Stimulated activated CD4-positive, alpha-beta T cell treated with anti-CD3 and anti-CD28 coated beads, Interleukin-1b, Interleukin-23, amount 100 ng/mL, for 1 hour (primary cell): ENCODE measurements at places on chromosomes 6 and 20.

DNA sequence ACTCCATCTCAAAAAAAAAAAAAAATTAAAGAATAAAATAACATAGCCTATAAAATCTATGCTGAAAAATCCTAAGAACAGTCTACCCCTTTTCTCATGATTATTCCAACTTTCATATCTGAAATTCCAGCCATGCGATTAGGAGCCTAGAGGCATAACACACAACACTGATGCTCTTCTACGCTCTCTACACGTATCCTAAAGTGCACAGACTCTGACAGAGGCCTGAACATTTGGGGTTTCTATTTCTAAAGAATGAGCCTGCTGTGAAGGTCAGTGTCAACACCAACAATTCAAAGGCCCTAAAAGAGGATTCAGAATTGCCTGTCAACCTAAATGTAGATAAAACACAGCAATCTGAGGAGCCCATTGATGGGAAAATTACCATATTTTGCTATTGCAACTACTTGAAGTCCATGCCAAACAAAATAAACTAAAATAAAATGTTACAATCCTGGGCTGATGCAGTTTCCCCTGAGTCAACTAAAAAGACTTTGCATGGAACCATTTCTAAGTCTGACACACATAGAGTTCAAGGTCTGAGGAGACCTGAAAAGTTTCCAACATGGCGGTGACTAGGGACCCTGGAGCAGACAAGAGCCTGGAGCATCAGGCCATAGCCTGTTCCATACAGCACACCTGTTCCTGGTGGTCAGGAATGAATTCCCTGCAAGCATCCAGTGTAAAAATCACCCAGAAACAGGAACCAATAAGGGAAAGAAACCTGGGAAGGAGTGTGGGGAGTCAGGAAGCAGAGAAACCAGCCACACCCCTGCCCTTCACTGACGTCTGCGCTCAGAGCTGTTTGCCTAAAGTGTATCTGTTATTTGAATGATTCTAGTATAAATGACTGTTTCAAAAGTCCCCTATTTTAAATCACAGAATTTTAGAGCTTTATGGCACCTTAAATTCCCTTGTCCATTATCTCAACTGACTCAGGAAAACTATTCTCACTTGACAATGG lies 11.8 kb downstream of the NINL start:
- no peak for DNase-seq

DNA sequence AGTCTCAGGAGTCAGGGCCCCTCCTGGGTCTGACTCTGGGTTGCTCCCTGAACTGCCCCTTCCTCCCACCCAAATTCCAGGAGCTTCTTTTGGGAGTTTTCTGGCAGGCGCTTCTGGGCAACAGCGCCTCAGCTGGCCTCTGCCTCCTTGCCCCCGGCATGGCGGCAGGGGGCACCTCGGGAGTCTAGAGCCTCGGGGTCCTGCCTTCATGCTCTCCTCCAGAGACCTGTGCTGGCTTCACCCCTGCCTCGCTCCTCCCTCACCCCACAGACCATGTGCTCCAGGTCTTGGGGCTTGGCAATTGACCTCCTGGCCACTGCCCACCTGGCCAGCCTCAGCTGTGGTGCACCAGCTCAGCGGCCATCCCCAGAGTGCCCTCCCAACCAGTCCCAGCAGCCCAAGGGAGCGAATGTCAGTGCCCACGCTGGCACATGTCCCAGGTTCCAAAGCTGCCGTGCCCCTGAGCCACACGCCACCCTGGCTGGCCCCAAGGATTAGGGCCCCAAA lies 43.4 kb downstream of the SRC start:
- no peak for DNase-seq

DNA sequence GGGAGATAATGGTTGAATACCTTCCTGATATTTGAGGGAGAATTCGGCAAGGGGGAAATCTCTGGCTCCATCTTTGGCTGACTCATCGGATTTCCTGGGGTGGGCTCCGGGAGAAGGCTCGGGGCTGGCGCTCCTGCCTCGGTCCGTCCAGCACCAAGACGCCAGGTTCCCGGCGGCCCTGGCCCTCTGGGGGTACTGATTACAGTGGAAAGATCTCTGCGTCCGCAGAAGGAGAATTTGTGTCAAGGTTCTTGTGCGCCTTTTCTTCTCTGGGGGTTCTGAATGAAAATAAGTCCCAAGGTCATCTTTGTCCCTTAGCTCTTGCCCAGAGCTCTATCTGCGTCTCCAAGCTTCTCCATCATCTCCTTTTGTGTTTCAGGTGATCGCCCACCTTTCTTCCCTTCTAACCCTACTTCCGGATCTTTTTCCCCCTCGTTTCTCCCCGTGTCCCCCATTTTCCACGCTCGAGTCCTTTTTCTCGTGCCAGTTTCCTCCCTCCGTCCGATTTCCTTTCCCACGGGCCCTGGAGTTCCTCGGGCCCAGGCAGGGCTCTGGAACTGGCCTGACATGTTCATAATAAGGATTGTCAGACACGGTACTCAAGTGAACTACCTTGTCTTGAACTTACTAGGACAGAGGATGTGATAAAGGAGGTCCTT lies 11.6 kb downstream of the NRN1 start:
- DNase-seq: no peak

- DNase-seq: no peak
Observed at GRCh38 chr6:71194724-71195123, 93.9 kb upstream of the OGFRL1 start.

DNA sequence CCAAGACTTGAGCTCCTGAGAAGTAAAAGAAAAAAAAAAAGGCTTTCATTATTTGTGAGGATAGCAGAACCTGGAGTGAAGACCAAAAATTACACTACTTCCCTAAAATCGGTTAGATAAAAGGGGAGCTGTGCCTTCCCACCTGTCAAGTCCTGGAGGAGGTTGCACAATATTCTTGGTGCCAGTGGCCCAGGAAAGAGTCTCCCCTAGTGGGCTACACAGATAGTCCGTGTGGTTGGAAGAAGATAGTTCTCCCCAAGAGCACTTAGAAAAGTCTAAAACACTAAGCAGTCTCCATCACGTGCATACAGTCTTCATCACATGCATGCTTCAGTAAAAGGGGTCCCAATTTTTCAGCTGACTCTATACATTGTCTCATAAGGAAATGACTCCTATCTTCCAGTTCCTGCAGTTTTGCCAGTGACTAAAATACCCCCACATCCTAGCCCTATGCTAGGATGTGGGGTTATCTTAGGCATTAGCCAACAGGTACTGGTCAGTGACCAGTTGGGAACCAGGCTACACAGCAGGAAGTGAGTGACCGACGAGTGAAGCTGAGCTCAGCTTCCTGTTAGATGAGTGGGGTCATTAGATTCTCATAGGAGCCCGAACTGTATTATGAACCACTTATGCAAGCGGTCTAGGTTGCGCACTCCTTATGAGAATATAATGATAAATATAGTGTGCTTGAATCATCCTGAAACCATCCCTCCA lies 199.5 kb upstream of the FAM83B start:
- no peak for DNase-seq

DNA sequence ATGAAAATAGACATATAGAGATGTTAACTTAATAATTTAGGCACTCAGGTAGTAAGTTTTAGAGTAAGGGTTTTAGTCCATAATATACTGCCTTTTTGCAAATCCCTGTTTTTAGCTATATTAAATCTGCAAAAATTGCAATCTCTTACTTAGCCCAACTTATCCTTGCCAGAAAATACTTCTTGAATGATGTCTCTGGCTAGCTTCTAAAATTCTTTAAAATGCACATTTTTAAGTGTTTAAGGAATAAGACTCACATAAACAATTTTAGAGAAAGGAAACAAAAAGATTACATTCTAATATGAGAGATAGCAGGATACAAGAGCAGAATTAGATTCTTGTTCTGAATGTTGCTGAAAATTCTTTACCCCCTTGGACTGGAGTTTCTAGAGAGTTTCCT lies 25.8 kb upstream of the RFPL4B start:
- no peak for DNase-seq

DNA sequence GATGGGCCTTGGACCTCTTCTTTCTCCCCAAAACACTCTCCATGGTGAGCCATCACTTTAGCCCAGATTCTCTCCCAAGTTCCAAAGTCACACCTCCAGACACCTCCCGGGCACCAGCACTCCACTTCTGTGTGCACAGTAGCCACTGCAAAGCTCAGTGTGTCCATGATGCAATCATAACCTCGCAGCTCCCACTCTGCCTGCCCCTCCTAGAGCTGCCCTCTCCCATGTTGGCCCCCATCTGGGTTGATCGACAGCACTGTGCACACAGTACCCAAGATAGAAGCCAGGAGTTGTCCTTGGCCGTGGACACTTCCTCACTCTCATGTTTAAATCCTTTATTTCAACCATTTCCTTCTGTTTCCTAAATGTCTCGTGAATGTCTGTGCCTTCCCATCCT lies 293.3 kb downstream of the PACRG start:
- DNase-seq: no peak

DNA sequence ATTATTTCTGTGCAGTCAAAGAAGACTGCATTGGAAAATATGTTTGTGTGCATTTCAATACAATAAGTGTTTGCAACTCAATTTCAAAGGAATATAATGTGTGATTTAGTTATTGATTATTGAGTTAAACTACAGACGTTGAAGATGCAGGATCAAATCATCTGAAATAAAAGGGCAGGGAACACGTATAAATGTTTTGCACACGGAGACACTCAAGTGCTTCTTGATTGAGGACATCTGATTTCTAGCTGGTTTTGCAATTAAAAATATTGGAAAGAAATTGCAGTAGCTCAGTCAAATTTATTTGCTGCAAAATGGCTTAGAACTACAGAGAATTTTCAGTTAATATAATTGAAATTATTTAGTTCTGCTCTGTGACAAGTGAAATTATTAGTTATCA lies 412.7 kb downstream of the UTRN start:
- no peak for DNase-seq

GRCh38 chr6:154509421-154510143 lies 903 bp downstream of the CNKSR3 start:
- DNase-seq: no peak

- DNase-seq: no peak
Observed at GRCh38 chr6:14726816-14727493, 518.9 kb upstream of the JARID2 start.

DNA sequence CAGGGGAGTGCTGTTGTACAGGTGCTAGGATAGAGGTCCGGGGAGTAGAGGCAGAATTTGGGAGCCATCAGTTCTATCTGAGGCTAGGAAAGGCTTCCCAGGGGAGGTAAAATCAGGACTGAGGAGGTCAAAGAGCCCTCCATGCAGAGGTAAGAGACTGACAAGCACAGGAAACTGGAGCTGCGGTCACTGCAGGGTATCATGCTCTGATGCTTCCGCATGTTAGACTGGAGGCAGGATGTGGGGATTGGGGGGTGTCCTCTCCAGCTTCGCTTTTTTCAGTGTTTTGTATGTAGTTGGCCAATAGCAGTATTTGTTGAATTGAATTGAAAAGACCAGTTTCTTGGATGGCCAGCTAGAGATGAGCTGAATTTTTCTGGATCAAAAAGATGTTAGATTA lies 87.8 kb downstream of the SLC22A3 start:
- DNase-seq: no peak

DNA sequence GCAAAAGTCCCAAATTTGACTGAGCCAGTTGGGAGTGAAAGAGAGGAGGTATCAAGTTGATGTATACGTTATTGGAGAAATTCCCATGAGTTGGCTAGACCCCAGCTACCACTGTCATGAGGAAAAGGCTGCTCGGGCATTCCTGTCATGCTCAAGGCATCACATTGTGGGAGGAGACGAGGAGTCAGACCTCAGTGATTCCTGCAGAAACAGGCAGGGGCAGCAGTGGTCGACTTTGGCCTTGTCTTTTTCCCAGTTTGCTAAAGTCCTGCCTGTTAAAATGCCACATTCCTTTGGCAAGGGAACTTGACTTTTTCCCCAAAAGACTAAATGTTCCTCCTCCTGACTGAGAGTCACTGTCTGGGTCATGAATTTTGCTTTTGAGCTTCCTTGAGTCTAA lies 295.5 kb upstream of the HS3ST5 start:
- no peak for DNase-seq

GRCh38 chr6:148249160-148249559 lies 93.5 kb upstream of the SASH1 start:
- no peak for DNase-seq

DNA sequence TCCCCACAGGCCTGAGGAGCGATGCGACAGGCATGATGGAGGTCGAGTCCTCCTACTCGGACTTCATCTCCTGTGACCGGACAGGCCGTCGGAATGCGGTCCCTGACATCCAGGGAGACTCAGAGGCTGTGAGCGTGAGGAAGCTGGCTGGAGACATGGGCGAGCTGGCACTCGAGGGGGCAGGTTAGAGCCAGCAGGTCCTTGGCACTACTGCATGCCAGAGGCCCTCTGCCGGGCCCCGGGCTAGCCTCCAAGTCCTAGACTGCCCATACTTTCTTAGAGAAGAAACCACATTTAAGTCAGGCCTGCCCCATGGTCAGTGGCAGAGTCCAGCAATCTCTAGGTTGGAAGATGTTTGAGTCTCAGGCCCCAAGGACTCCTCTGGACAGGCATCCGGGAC lies 32.1 kb downstream of the PKIG start:
- DNase-seq: no peak
